ENCODE measurements at places on chromosomes 1 and 21.
A peak's percentile ranks its signal among the peaks of the same experiment; 100 is the strongest.

- DNase-seq = no peak
Observed at GRCh38 chr1:188023206-188023605, 1194.5 kb downstream of the PLA2G4A start.

- no peak for DNase-seq
Observed at GRCh38 chr1:167756730-167757405, 35.1 kb downstream of the MPZL1 start.

- DNase-seq = no peak
Observed at GRCh38 chr1:111660204-111661150, 40.9 kb downstream of the RAP1A start.

DNA sequence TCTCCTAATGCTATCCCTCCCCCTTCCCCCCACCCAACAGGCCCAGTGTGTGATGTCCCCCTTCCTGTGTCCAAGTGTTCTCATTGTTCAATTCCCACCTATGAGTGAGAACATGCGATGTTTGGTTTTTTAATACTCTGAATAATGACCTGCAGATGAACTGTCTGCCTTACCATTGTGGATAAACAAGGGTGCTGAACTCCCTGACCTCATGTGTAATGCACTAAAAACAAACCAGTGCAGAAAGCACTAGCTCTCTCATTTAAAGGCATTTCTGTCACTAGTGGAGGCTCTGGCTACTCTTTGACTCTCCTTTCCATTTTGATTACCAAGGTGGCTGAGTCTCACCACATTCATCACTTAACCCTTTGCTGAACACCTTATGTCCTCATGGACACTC is 23.1 kb upstream of the TRAF3IP3 start:
- no peak for DNase-seq

- DNase-seq = no peak
Observed at GRCh38 chr1:54370287-54370989, 35.8 kb downstream of the SSBP3 start.

GRCh38 chr1:221829327-221830015 is 87.6 kb upstream of the DUSP10 start:
- peak; percentile 96 for DNase-seq

DNA sequence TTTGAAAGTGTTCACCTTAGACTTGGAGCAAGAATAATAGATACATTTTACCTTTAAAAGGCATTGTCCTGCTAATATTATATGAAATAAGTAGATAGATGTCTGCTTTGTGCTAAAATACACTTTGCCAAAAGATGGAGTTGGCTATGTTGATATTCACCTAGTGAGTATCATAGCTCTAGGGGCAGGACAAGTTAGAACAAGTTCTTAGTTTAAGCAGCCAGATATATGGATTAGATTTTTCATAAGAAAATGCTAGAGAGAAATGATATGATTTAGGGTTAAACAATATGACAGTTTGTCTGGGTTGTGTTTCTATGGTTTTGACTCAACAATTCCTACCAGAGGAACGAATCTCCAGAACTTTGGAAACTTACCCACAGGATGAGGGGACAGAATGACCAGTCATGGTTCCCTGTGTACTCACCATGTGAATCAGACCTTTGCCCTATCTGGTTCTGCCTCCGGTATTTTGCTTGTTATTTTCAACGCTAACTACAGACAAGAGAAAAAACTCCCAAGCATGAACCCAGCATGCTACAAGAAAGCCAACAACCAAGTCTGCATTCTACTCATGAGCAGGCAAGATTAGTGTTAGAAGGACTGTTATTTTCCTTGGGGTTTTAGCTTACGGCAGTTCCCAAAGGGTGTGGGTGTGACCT is 1.7 kb downstream of the F5 start:
- DNase-seq = peak; percentile 58

DNA sequence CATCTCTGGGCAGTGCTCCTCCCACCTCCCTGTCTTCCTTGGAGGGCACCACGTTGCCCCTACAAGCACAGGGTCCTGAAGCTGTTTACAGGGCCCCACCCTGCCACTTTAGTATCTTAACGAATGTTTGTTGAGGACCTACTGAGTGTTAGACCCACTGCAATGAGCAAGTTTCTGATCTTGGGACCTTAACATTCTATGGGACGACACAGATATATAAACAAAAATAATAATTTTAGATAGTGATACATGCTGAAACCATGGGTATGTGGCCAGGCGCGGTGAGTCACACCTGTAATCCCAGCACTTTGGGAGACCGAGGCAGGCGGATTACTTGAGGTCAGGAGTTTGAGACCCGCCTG is 10.1 kb downstream of the ENTREP3 start:
- no peak for DNase-seq

GRCh38 chr1:185933580-185933979 is 199.4 kb downstream of the HMCN1 start:
- DNase-seq = no peak

- DNase-seq = no peak
Observed at GRCh38 chr21:46397993-46398392, 60.7 kb upstream of the DIP2A start.

GRCh38 chr1:97608272-97608671 is 312.6 kb downstream of the DPYD start:
- no peak for DNase-seq

GRCh38 chr1:118290046-118290445 is 105.0 kb upstream of the SPAG17 start:
- no peak for DNase-seq
